ENCODE measurements at places on chromosomes 12 and 14. TPM values are rescaled to one million over a fixed set of nuclear protein-coding genes. Genes with fewer than 3 reads are reported as not detected.

DNA sequence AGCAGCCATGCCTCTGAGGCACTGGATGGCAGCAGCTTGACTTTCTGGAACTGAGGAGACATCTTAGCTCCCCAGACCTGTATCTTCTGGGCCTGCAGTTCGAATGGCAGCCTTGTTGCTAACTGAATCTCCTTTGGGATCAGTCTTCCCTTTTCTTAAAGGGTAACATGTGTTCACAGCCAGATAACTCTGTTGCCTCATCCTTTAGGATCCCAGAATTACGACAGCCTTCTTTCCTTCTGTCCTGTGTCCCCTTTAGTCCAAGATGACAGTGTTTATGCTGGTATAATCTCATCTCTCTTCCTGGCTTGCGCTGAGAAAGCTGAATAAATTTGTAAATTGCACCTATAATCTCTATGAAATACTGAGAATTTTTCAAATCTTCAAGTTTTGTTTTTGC is 9.1 kb upstream of the ERC1 start:
- H3K36me3 ChIP-seq = peaks cover 3% of the 10 kb centered on the region
- H3K27ac ChIP-seq = no peak overlapping the region
- DNase-seq = no peak

PPFIA2 gene
- total RNA-seq = not detected

- no peaks in the 10 kb centered on the region for H3K36me3 ChIP-seq
- no peak overlapping the region for H3K27ac ChIP-seq
- DNase-seq = no peak
- H3K27me3 ChIP-seq = peaks cover 24% of the 10 kb centered on the region
- no peak overlapping the region for H3K4me3 ChIP-seq
Measured at GRCh38 chr12:52496054-52496453, 3.0 kb upstream of the KRT6A start.

DNA sequence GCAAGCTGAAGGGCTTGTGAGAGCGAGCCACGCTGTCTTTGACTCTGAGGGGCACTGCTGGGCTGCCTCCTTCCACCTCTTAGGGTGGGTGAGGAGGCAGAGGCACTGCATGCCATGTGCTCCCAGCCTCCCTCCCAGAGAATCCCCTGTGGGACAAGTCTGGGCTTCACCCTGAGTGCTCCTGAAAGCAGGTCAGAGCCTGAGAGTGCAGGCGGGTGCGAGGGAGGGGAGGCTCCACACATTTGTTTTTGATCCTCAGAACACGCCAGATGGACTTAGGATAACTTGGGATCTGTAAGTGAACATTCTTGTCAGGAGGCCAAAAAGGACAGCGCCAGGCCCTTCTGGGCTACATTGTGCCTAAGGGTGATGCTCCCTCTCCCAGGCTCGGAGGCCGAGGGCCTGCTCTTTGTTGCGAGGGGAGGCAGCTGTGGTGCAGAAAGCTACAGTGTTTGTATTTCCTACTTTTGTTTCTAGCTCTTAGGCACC is 155.4 kb downstream of the TMX1 start:
- no peaks in the 10 kb centered on the region for H3K36me3 ChIP-seq
- DNase-seq = no peak
- H3K27me3 ChIP-seq = peaks cover 12% of the 10 kb centered on the region
- no peak overlapping the region for H3K4me3 ChIP-seq
- H3K4me1 ChIP-seq = no peaks in the 10 kb centered on the region

RPL10L gene
- not detected for total RNA-seq

DNA sequence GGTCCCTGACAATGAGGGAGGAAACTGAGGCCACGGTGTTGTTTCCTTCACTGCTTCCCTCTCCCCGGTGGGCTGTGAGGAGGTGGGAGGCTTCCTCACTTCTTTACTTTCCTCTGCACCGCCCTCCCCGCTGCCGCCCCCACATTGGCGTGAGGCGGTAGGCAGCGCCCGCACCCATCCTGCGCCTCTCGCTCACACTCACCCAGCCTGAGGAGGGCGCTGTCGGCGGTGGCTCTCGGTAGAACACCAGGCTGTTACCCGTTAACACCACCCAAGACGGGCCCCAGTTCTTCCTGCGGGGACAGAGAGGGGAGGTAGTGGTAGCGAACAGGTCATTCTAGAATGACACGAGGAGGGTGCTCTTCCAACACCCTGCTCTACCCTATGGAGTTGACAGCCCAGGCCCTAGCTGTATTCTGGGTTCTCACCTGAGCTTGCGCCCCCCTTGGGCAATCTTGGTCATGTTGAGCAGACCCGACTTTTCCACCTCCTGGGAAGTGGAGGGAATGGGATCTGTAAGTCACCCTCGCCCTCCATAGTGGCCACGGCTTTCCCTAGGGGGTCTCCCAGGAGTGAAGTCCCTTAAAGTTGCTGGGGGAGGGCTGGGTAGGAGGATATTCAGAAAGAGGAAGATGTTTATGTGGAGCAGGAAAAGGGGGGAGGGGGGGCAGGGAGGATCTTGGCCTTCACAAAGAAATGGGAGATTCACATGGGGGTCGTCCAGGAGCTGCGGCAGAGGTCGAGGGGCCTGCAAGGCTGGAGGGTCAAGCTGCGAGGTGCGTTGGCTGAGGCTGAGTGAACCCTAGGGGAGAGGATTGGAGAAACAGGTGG is 3.3 kb downstream of the ARHGAP9 start:
- H3K27me3 ChIP-seq = no peaks in the 10 kb centered on the region
- peaks cover 54% of the 10 kb centered on the region for H3K4me1 ChIP-seq
- peak overlapping the region; percentile 96 for H3K4me3 ChIP-seq
- DNase-seq = peak; percentile 85

GRCh38 chr12:13581031-13581430 is 384.5 kb downstream of the EMP1 start:
- DNase-seq = no peak
- H3K36me3 ChIP-seq = no peaks in the 10 kb centered on the region
- H3K27ac ChIP-seq = no peak overlapping the region
- no peak overlapping the region for H3K4me3 ChIP-seq

CCDC177 gene
- not detected for total RNA-seq

- H3K36me3 ChIP-seq = peaks cover 7% of the 10 kb centered on the region
- DNase-seq = no peak
Measured at GRCh38 chr12:96211988-96212387, 17.8 kb downstream of the ELK3 start.

DNA sequence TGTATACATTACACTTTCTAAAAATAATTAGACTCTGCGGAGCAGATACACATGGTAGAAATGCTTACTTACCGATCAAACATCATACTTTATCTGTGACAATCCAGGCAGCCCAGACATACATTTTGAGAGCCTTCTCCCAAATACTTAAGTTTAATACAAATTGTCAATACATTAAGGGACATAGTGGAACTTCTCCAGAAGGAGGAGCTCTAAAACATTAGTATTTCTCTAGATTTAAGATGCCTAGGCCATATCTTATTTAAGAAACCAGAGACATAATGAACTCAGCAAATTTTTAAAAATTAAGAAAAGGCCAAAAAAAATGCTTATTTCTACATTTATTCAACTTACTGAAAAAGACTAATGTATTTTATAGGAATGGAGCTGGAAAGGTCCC is 16.1 kb downstream of the ACSM4 start:
- H3K4me3 ChIP-seq = no peak overlapping the region
- no peak overlapping the region for H3K27ac ChIP-seq
- no peaks in the 10 kb centered on the region for H3K36me3 ChIP-seq
- DNase-seq = no peak
- H3K4me1 ChIP-seq = no peaks in the 10 kb centered on the region

DNA sequence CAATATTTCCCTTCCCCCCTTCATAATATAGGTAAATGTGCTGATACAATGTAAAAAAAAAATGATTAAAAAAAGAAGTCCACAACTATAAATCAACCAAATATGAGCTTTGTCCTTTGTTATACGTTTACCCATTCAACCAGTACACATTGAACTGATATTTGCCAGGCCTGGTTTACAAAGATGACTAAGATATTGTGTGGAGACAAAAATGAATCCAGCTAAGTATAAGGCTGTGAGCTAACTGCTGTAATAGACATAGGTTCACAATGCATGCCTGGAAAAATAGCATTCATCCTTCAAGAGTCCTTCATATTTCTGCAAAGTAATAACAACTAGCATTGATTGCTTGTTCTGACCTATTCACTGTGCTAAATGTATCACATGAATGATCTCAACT is 6.9 kb downstream of the C12orf56 start:
- peaks cover 15% of the 10 kb centered on the region for H3K4me1 ChIP-seq
- no peak overlapping the region for H3K4me3 ChIP-seq
- peaks cover 5% of the 10 kb centered on the region for H3K36me3 ChIP-seq
- no peaks in the 10 kb centered on the region for H3K27me3 ChIP-seq
- DNase-seq = no peak

GRCh38 chr12:1203735-1204019 is 212.7 kb downstream of the ERC1 start:
- DNase-seq = no peak
- peaks cover 8% of the 10 kb centered on the region for H3K36me3 ChIP-seq
- peaks cover 7% of the 10 kb centered on the region for H3K4me1 ChIP-seq
- no peak overlapping the region for H3K27ac ChIP-seq

GRCh38 chr12:7060353-7060954 is at the start of gene C1S:
TSS of gene C1S (plus strand) at chr12:7060718. CDS start at chr12:7061913, 1,195 bp downstream.
- H3K4me1 ChIP-seq = no peaks in the 10 kb centered on the region
- H3K36me3 ChIP-seq = no peaks in the 10 kb centered on the region
- H3K4me3 ChIP-seq = no peak within 1 kb of the TSS
- no peak for DNase-seq
- H3K27ac ChIP-seq = no peak within 1 kb of the TSS

DNA sequence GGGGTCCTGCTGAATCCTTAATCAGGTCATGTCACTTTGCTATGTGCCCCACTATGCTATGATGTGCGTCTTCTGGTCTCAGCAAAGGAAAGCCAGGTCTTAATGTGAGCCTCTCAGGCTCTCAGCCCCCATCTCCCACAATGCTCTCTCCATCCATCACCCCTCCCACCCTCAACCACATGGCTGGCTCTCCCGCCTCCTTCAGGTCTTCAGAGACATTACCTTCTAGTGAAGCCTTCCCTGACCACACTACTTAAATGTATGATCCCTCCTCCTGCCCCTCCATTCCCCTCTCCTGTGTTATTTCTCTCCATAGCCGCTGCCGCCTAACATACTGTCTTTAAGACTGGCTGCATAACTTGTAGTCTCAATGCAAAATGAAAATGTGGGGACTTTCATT is 50.5 kb downstream of the KRT80 start:
- no peak overlapping the region for H3K27ac ChIP-seq
- no peak overlapping the region for H3K4me3 ChIP-seq
- H3K36me3 ChIP-seq = no peaks in the 10 kb centered on the region
- no peaks in the 10 kb centered on the region for H3K4me1 ChIP-seq
- DNase-seq = no peak
- H3K27me3 ChIP-seq = peaks cover 18% of the 10 kb centered on the region

DNA sequence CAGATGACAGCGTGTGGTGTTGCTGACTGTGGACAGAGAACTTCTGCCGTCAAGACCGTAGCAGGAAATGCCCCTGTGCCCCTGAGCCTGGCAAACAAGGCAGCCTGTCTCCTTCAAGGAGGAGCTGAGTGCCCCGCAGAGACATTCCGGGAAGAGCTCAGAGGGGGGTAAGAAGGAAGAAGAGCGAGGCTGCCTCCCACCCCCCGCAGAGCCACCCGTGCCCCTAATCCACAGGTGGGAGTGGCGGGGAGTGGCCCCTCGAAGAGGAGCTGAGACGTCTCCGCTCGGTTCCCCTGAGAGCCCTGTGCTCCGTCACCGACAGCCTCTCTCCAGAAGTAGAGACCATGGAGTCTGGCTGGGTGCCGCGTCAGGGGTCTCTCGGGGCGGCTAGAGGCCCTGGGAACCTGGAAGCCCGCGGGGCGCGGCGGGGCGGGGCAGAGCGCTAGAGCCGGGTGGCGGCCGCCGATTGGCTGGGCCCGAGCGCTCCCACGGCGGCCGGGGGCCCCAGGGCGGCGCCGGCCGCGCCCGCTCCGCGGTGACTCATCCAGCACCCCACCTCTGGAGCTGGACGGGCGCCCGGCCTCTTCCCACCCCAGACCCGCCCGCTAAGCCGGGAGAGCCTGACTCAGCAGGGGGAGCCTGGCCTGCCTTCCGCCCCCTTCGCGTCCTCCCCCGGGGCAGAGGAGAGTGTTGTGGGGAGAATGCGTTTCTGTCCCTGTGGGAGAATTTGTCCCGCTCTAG is 25.2 kb upstream of the KRT78 start:
- DNase-seq = peak; percentile 69
- H3K4me1 ChIP-seq = peaks cover 15% of the 10 kb centered on the region
- no peaks in the 10 kb centered on the region for H3K36me3 ChIP-seq
- H3K27ac ChIP-seq = peak overlapping the region; percentile 52

DNA sequence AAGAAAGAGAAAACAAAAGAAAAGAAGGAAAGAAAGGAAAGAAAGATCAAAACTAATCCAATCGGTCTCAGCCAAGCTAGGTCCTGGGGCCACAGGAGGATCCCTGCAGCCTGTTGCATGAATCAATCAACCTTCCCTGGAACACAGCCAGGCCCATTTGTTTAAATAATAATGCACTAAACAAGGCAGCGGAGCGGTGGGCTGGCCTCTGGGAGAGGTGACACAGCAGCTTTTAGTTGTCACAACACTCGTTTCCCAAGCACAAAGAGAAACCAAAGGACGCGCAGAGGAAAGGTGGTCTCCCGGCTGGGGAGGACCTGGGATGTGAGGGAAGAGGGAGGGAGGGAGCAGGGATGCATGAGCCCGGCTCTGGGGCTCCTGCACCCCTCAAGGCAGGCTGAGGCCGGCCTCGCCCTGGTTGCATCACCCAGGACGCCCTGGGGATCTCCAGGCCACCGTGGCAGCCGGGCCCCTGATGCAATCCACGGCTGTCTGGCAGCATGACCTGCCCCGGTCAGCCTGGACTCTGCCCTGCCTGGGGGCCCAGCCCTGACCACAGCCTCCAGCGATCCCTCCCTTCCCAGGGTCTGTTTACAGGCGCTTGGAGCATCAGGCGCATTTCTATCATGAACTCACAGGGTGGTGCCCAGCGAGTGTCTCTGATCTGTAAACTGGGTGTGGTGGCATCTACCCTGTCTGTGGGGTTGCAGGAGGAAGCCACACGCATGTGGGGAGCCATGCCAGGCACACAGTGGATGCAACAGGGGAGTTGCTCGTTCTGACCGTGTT is 32.5 kb downstream of the MMP17 start:
- no peaks in the 10 kb centered on the region for H3K36me3 ChIP-seq
- H3K4me3 ChIP-seq = no peak overlapping the region
- H3K4me1 ChIP-seq = peaks cover 2% of the 10 kb centered on the region
- H3K27me3 ChIP-seq = peaks cover 3% of the 10 kb centered on the region
- H3K27ac ChIP-seq = peak overlapping the region; percentile 7

GRCh38 chr14:105377555-105378182 is 20.7 kb upstream of the TEX22 start:
- H3K27me3 ChIP-seq = no peaks in the 10 kb centered on the region
- peaks cover 10% of the 10 kb centered on the region for H3K4me1 ChIP-seq
- H3K4me3 ChIP-seq = no peak overlapping the region
- peaks cover 3% of the 10 kb centered on the region for H3K36me3 ChIP-seq

- no peak for DNase-seq
- peak overlapping the region; percentile 37 for H3K4me3 ChIP-seq
- H3K4me1 ChIP-seq = peaks cover 3% of the 10 kb centered on the region
- H3K36me3 ChIP-seq = no peaks in the 10 kb centered on the region
- no peak overlapping the region for H3K27ac ChIP-seq
- H3K27me3 ChIP-seq = peaks cover 26% of the 10 kb centered on the region
Measured at GRCh38 chr14:100568164-100568997, 18.8 kb downstream of the BEGAIN start.

KRT3 gene
- total RNA-seq = not detected

IAPP gene
- not detected for total RNA-seq

PLA2G1B gene
- not detected for total RNA-seq

- DNase-seq = peak; percentile 56
- no peak overlapping the region for H3K27ac ChIP-seq
- peak overlapping the region; percentile 54 for H3K4me3 ChIP-seq
- H3K36me3 ChIP-seq = no peaks in the 10 kb centered on the region
Measured at GRCh38 chr12:54033106-54033979, 493 bp downstream of the HOXC5 start.

All from activated naive CD8-positive, alpha-beta T cell treated with anti-CD3 and anti-CD28 coated beads, Interleukin-2, amount 10 ng/mL, durations not matched to agents 7 days and 5 days (primary cell).